ENCODE measurements at places on chromosomes 12 and 14.

DNA sequence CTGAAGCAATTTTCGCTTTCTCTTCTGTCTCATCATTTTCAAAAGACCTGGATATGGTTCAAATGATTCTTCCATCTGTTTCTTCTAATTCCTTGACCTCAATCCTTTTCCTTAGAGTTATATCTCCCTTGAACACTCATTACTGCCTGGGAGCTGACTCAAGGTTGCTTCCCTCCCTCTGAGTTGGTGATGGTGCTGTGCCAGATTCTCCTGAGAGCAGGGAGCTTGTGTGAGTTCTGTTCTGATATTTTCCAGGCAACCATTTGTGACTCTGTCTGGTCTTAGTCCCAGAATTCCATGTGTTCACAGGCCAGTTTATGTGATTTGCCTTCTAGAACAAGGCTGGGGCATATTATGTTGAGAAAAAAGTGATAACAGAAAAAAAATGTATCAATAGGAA is 505.1 kb upstream of the SYT1 start:
- DNase-seq, result no peak

DNA sequence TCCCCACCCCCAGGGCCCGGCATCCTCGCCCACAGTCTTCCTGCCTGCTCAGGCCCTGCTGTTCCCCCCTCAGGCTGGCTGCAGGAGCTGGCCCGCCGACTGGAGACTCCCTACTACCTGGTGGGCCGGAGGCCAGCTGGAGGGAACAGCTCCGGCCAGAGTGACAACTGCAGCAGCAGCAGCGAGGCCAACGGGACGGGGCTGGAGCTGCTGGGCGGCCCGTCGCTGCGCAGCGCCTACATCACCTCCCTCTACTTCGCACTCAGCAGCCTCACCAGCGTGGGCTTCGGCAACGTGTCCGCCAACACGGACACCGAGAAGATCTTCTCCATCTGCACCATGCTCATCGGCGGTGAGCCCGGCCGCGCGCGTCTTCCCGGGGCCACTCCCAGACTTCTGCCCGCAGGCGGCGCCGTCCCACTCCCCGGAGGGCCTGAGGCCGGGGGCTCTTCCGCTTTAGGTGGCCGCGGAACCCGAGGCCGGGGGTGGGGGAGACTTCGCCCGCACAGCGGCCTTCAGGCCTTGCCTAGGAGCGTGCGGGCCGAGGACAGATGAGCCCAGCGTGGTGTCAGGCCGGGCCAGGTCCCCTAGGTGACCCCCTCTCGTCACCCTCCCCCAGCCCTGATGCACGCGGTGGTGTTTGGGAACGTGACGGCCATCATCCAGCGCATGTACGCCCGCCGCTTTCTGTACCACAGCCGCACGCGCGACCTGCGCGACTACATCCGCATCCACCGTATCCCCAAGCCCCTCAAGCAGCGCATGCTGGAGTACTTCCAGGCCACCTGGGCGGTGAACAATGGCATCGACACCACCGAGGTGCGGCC is 10.2 kb downstream of the KCNH3 start:
- no peak for DNase-seq

GRCh38 chr14:100178691-100179090 is 19.2 kb upstream of the DEGS2 start:
- DNase-seq, result no peak

- peak; percentile 69 for DNase-seq
These were observed 3.6 kb downstream of the CFAP73 start for GRCh38 chr12:113152835-113153814.

DNA sequence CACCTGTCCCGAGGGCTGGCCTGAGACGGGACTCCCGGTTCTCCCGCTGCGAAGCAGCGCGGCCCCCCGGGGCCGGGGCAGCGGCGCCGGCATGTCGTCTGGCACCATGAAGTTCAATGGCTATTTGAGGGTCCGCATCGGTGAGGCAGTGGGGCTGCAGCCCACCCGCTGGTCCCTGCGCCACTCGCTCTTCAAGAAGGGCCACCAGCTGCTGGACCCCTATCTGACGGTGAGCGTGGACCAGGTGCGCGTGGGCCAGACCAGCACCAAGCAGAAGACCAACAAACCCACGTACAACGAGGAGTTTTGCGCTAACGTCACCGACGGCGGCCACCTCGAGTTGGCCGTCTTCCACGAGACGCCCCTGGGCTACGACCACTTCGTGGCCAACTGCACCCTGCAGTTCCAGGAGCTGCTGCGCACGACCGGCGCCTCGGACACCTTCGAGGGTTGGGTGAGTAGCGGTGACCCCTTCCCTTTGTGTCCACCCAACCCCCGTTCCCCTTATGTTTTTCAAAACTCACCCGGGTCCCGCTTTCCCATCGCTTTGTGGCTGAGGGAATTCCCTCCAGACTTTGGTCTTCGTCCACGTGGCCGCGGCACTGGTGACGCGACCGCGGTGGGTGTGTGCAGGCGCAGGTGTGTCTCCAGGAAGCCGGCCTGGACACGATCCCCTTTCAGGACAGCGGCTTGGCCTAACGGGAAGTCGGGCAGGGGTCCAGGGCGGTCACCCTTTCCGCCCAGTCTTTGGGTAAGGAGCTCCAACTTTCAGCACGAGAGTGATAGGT is 826 bp downstream of the PRKCH start:
- no peak for DNase-seq

- DNase-seq, result no peak
These were observed 3.7 kb downstream of the ITGA5 start for GRCh38 chr12:54415221-54415929.

DNA sequence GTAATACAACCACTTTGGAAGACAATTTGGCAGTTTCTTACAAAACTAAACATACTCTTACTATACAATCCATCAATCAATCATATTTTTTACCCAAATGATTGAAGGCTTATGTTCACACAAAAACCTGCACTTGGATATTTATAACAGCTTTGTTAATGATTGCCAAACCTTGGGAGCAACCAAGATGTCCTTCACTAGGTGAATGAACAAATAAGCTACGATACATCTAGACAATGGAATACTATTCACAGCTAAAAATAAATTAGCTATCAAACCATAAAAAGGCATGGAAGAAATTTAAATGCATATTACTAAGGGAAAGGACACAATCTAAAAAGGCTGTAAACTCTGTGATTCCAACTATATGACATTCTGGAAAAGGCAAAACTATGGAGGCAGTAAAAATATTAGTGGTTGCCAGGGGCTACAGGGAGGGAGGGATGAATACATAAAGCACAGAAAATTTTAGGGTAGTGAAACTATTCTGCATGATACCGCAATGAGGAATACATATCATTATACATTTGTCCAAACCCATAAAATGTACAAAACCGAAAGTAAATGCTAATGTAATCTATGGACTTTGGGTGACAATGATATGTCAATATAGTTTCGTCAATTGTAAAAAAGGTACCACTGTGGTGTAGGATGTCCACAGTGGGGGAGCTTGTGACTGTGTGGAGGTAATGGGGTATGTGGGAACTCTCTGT is 70.5 kb downstream of the GPR65 start:
- DNase-seq, result no peak

GRCh38 chr12:100027671-100028070 is 42.9 kb upstream of the ANKS1B start:
- no peak for DNase-seq

GRCh38 chr12:23899434-23899833 is 50.0 kb downstream of the SOX5 start:
- DNase-seq, result no peak

- no peak for DNase-seq
These were observed 1107.4 kb upstream of the SEL1L start for GRCh38 chr14:82641050-82641540.

DNA sequence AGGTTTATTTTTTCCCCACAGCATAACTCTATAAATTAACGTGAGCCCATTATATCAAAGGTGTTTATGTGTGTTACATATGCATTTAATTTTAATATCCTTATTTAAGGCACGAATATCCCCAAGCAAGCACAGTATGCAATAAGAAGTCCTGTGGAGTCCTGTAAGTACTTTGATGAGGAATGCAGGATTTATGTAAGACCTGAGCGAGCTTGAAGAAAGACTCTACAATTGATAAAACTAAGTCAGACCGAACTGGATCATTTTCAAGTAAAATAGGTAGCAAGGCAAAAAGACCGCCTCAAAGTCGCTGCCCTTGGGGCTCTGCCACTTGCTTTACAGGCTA is 755 bp downstream of the SLC25A21 start:
- DNase-seq, result no peak

DNA sequence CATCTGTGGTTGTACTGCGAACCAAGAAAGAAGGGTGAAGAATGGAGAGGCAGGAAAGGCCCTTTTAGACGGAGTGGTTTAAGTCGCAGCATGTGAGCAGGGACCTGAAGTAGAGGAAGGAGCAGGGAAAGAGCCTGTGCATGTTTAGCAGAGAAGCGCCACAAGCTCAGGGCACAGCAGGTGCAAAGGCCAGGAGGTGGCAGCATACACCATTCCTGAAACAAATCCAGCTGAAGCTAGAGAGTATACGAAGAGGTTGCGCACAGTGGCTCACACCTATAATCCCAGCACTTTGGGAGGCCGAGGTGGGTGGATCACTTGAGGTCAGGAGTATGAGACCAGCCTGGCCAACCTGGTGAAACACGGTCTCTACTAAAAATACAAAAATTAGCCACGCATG is 49.9 kb downstream of the HELB start:
- no peak for DNase-seq

DNA sequence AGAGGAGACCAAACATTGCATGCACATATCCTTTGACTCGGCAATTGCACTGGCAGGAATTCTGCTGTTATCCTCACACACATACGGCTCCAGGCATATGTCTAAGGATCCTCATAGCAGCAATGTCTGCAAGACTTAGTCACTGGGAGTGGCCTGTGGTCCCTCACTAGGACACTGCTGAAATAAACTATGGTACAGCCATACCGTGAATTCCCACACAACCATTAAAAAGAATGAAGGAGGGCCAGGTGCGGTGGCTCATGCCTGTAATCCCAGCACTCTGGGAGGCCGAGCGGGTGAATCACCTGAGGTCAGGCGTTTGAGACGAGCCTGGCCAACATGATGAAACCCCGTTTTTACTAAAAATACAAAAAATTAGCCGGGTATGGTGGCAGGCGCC is 105.1 kb downstream of the ZFP36L1 start:
- no peak for DNase-seq
